ENCODE measurements at places on chromosomes 4 and X.
A peak's percentile ranks its signal among the peaks of the same experiment; 100 is the strongest.

- no peak for DNase-seq
Observed at GRCh38 chrX:38006291-38006690, at the start of gene SYTL5. Gene SYTL5, plus strand, starts transcription at chrX:38006553. Its CDS starts 27,337 bp downstream, at chrX:38033890.

GRCh38 chrX:10016519-10017132, 49.5 kb downstream of the CLDN34 start:
- DNase-seq, result no peak

DNA sequence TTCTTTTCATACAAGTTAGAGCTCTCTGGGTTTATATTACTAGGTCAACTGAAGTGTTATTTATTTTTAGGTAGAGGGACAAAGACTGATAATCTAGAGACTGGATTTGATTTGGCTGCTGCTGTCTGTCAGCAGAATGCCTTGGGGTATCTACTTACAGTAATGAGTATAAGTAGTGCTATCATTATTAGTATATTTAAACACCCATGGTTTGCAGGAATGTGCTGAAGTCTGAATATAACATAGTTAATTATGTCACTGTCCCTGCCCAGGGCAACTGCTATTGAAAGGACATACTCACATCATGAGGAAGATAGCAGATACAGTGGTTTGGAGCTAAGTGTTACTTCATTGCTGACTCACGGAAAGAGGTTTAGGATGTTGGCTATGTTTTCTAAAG, 76.2 kb downstream of the PRRG1 start:
- DNase-seq, result no peak

GRCh38 chr4:73438582-73439215, 2.7 kb downstream of the AFP start:
- no peak for DNase-seq

DNA sequence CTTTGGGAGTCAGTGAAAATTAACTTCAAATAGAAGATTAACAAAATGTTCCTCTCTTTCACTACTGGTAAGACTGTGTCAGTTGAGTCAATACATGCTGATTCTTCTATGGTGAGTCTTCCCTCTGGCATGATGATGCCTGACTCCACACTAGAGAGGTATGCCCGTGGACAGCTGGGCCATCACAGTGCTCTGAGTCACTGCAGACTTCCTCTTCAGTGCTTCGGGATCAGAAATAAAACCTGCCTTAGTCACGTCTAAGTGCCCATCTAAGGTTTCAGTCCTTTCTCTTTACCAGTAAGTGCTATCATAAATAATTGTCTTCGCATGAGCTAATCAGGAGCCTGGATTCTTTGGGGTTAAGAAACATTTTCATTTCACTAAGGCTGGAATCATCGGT, 1.6 kb upstream of the ASB5 start:
- no peak for DNase-seq

DNA sequence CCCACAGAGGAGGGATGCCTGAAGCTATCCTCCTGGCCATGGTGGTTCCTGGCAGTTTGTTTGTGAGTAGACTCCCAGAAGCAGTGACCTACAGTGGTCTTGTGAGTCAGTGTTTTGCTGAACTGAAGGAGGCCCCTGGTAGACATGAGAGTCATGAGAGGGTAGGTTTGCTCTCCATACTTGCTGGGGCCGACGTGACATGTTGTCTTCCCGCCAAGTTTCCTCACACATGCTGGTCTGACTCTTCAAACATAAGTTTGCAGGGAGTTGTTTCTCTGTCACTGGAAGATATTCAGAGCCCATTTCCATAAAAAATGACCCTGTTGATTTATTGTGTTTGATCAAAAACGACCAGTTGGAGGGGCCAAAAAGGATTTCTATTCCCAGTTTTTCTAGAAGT, 131.1 kb upstream of the SCML1 start:
- no peak for DNase-seq

DNA sequence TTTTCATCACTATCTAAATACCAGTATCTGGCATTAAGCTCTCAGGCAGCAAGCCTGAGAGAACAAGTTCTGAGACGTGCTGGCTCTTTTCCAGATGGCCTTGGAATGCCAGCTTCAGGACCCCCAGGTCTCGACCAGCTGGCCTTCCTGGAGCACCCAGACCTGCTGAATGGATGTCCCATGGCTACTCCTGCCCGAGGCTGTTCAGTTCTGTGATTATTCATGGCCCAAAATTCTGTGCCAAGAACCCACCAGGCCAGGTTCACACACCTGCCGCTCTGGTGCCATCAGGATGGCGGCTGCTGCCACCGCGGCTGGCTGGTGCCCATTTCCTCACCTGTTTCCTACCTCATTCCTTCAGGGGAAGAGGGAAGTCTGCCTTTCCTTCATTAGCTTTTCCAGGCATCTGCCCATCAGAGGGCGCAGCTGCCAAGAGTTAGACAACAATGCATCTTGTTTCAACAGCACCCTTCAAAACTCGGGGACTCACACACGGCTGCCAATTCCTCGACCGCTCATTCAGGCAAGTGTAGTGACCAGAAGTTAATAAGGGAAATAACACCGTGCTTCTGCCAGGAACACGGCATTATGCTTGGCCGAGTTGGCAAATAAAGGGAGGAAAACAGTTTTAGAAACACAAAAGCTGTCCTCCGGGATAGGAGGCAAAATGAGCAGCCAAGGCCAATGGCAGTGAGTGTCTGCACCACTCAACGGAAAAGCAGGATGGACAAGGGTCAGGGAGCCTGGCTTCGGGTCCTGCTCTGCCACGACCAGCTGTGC, 173.8 kb downstream of the NSUN7 start:
- DNase-seq, result no peak

GRCh38 chrX:12372111-12372510, 233.8 kb downstream of the FRMPD4 start:
- no peak for DNase-seq

DNA sequence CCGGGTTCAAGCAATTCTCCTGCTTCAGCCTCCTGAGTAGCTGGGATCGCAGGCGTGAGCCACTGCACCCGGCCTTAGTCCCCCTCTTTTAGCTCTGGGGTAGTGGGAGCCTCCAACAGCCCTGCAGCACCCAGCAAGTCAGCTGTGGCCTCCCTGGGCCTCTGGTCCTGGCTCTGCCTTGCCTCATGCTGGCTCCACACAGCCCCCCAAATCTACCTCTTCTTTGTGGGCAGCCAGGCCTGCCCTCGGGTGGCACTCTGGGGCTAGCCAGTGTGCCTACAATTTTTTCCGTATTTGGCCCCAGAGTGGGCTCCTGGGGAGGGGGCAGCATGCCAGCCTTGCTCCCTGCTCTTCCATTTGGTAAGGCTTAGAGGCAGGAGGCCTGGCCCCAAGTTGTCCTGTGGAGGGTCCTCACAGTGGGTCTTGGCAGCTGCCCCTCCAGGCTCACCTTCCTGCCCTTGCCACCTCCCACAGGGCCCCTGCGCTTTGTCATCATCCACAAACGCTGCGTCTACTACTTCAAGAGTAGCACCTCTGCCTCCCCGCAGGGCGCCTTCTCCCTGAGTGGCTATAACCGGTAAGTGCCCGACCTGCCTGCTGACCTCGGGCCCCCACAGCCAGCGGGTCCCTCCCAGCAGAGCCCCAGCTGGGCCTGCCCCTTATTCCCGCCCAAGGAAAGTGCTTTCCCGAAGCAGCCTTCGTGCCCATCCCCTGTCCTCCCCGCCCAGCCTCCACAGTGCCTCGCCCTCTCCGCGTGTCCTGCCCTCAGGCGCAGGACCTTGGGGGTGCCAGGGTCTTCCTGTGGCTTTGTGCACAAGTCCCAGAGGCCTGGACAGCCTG, 21.0 kb upstream of the ADD1 start:
- DNase-seq, result no peak

DNA sequence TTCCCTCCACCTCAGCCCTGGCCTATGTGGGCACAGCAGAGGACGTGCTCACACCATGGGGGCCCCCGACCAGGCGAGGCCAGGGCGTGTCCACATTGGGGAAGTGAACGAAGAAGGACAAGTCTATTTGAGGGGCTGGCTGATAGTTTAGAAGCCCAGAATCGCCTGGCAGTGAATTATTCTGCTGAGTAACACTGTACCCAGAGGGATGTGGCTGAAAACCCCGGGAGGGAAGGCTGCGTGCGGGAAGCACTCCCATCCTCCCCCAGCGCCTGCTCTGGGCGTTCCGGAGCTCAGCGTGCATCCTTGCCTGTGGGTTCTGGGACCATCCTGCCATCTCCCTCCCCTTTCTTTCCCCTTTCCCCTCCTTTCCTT, 66.6 kb downstream of the TRMT44 start:
- no peak for DNase-seq

GRCh38 chr4:80990851-80991250, 39.7 kb upstream of the BMP3 start:
- no peak for DNase-seq

DNA sequence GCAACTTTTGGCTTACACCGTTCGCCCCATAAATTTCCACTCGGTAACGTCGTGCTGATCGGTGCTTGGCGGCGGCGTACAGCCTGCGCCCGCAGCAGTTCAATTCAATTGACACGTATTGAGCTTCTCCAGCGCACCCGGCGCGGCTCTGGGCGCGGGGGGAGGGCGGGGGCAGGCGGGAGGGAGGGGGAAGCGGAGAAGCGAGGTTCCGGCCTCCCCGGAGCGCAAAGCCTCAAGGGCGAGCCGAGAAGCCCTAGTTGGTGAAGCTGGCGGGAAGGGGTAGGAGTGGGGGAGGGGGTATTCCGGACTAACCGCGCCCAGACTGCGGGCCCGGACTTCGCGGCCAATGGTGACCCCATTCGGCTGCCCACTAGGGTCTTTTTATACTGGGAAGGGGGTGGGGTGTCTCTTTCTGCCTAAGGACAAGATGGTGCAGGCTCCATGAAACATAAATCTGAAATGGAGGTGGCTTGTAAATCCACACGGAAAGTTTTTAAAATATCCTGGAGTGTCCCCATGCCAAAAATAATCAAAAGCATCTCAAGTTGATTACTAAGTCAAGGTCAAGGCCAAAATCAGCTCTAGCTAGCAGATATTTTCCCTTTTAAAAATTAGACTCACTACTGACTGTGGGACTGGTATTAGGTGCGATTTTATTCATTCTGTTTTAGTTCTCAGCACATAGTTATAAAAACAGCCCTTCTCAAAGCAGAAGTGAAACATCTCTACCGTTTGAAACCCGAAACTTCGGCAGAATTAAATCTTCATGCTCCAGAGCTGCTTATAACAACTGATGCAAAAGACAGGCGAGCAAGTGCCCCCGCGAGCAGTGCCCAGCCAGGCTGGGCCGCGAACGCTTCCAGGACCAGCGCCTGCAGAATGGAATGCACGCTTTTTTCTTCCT, 1.5 kb upstream of the BCOR start:
- peak; percentile 41 for DNase-seq

All from stimulated activated naive CD4-positive, alpha-beta T cell (primary cell).